ENCODE measurements at places on chromosomes 3 and 15.

GRCh38 chr15:81223346-81223971, 26.8 kb downstream of the IL16 start:
- no peak for DNase-seq

DNA sequence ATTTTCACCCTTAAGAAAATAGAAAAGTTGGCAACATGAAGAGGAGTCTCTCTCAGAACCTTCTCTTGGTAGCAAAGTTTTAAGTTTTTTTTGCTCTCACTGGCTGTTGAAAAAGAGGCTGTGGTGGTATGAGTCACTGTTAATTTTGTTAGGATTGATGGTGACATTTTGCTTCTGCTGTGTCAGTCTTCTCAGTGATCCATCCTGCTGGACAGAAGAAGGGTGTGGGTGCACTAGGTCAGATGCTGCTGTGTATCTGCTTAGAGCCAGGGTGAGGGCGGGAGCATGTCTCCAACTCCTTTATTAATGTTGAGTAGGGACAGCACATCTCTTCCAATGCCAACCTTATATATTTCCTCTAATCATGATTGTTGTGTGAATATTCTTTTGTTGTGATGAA, 369.5 kb downstream of the FEZF2 start:
- no peak for DNase-seq

GRCh38 chr15:36658898-36659639, 79.6 kb downstream of the CDIN1 start:
- DNase-seq, result no peak

- no peak for DNase-seq
Observed at GRCh38 chr3:39234651-39235050, 42.3 kb upstream of the XIRP1 start.

GRCh38 chr15:70141376-70142071, 43.8 kb upstream of the TLE3 start:
- no peak for DNase-seq

- peak; percentile 40 for DNase-seq
Observed at GRCh38 chr3:50274371-50275104, 4.3 kb upstream of the LSMEM2 start.

- no peak for DNase-seq
Observed at GRCh38 chr15:74613089-74613952, 2.3 kb upstream of the CLK3 start.

DNA sequence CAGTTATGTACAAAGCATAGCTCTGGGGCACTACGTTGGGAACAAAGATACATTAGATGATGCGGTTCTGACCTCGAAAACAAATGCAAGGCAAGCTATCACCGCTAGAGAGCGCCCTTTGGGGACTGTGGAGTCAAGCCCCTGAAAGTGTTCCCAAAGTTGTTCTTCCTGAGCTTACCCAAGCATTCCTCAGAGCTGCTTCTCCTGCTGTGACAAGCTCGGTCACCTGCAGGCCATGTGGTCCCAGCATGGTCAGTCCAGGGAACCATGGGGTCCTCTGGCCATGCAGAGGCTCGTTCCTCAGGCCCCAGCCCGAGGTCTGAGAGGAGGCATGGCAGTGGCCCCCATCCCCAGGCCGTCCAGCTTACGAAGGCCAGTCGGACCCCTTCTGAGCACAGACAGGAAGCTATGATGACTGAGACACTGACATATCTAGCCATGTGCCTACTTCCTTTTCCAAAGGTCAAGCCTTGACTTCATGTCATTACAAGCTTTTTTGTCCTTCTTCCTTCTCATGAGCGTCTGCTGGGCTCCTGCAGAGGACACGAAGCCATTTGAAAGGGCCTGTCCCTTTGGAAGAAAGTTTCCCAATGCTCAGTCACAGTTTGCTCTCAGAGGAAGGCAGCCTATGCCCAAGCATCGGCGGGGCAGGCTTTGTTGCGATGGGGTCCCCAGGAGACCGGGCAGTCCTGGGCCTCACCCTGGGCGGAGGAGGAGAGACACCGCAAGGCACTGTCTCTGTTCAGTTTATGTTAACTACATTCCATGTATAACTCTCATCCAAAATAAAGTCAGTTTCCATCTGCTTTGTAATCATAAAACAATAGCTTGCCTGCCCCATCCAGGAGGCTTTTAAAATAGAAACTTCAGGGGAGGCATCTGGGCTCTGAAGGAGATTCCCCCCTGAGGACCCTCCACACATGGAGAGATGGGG, 79.3 kb downstream of the ATP10A start:
- DNase-seq, result peak; percentile 86

- no peak for DNase-seq
Observed at GRCh38 chr3:193620650-193621049, 27.6 kb downstream of the OPA1 start.

GRCh38 chr3:195221876-195222617, 48.9 kb downstream of the XXYLT1 start:
- no peak for DNase-seq

GRCh38 chr3:20302766-20303165, 116.8 kb upstream of the SGO1 start:
- no peak for DNase-seq

DNA sequence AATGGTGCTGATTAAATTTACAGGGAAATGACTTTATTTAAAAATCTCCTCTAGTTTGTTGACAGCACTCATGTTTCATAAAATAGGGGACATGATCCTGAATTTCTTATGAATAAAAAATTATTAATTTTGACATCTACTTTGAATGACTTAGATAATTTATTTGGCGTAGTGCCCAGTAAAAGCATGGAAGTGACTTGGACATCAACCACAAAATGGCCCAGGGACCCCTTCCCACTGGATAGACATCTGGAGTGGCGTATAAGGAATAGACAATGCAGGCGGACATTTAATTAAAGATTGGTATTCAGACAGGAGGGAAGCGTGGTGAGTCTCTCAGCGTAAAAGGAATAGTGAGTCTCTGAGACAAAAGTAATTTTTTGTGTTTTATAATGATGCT, 79.8 kb downstream of the ADAMTSL3 start:
- DNase-seq, result no peak

DNA sequence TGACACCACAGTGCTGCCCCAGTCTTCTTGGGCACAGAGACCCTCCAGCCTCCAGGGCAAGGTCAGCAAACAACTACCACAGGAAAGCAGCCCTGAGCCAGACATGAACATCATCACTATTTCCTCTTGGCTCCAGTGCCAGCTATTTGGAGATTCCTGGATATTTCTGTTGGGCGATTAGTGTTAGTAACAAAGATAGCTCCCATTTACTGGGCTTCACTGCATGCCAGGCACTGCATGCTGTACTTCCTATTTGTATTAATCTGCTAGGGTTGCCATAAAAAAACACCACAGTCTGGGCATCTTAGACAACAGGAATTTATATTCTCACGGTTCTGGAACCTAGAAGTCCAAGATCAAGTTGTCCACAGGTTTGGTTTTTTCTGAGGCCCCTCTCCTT, 255.1 kb upstream of the STT3B start:
- no peak for DNase-seq

- DNase-seq, result no peak
Observed at GRCh38 chr3:53721187-53722119, 124.8 kb downstream of the CHDH start.

DNA sequence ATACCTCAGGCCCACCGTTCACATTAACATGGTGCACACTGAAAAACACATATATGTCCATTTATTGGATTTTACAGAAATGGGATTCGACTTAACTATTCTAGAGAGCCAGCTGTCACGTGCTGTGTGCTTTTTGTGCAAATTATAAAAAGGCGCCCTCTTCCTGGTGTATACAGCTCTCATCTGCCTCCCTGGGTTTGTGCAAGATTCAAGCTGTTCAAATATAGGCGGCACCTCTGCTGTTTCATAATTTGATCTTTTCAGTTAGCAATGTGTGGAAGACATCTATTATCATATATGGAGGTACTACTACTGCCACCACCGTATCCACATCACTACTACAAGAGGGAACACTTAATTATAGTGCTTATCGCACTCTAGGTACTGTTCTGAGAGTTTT, 187.6 kb downstream of the EBLN2 start:
- no peak for DNase-seq

GRCh38 chr3:23129817-23130216, 73.3 kb upstream of the UBE2E2 start:
- no peak for DNase-seq

GRCh38 chr15:90413411-90414379, 25.7 kb downstream of the IQGAP1 start:
- DNase-seq, result no peak

DNA sequence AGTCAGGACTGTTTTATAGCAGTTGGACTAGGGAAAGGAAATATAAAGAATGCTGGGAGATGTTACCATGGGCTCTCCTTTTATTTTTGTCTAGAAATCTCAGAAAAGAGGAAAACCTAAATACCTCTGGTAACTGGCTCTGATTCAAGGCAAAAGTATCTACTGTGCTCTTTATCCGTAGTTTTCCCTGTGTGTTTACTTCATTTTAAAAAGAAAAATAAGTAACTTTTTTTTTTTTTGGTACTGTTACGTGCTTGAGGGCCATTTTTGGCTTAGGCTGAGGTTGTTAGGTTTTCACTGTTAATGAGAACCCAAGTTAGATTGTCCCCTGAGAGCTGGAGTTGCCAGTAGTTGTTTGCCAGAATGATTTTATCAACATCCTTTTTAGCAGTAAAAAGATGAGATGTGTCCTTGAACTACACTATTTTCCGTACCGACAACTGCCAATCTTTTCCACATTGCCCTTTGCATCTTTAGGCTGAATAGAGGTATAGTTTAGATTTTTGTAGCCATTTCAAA, 35.8 kb downstream of the IQGAP1 start:
- no peak for DNase-seq

GRCh38 chr15:101372149-101372577, 77.1 kb upstream of the SNRPA1 start:
- no peak for DNase-seq

GRCh38 chr15:22963641-22964040, 16.5 kb downstream of the CYFIP1 start:
- DNase-seq, result no peak

- DNase-seq, result no peak
Observed at GRCh38 chr3:112090887-112091586, 4.8 kb downstream of the C3orf52 start.

DNA sequence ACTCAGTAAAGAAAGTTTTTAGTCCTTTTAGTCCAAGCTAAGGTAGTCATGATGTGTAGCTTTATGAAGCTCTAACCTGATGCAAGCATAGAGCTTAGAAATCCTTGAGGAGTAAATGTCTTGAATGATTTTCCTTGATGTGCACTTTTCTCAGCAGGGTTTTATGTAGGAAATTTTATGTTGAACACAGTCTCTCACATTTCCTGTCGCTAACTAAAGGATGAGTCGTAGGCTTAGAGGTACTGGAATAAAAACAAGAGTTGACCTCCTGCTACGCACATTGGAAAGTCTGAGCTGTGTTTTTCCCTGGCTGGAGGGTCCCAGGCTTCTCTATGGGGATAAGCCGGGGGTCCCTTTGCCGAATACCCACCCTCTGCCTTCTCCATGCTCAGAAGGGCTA, 34.7 kb upstream of the ZPLD1 start:
- DNase-seq, result no peak

DNA sequence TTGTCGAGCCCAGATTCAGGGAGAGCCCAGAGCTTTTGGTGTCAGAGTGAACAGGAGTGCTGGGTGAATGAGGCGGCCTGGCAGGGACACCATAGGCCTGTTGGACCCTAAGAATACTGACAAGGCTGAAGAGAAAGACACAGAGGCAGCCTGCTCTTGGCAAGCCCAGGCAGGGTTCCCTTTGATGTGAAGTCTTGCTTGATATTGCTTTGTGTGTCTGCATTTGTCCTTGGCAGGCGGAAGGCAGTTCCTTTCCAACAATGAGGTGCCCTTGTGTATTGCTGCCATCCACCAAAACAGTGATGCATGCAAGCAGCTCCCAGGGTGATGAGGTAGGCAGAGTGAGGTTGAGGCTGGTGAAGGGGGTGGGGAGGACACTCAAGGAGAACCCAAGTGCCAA, 152.7 kb upstream of the TSC22D2 start:
- DNase-seq, result no peak

- DNase-seq, result no peak
Observed at GRCh38 chr15:57528940-57529565, 62.7 kb upstream of the MYZAP start.

- no peak for DNase-seq
Observed at GRCh38 chr3:84891851-84892250, 66.9 kb upstream of the CADM2 start.

DNA sequence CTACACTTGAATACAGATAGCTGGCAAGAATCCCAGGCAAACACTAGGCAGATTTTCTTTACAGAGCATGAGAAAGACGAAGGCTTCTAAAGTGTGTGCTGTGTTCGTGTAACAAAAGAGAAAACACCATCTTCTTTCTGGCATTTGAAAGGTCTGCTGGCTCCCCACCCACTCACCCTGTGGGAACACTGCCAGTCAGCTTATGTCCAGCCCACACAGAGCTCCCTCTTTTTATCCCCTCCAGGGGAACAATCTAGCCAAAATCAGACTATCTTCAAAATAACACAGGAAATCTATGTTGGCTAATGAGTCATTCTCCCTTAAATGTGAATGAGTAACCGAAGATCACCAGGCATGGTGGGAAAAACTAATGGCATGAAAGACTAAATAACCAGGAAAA, 45.6 kb upstream of the PAQR5 start:
- DNase-seq, result no peak

DNA sequence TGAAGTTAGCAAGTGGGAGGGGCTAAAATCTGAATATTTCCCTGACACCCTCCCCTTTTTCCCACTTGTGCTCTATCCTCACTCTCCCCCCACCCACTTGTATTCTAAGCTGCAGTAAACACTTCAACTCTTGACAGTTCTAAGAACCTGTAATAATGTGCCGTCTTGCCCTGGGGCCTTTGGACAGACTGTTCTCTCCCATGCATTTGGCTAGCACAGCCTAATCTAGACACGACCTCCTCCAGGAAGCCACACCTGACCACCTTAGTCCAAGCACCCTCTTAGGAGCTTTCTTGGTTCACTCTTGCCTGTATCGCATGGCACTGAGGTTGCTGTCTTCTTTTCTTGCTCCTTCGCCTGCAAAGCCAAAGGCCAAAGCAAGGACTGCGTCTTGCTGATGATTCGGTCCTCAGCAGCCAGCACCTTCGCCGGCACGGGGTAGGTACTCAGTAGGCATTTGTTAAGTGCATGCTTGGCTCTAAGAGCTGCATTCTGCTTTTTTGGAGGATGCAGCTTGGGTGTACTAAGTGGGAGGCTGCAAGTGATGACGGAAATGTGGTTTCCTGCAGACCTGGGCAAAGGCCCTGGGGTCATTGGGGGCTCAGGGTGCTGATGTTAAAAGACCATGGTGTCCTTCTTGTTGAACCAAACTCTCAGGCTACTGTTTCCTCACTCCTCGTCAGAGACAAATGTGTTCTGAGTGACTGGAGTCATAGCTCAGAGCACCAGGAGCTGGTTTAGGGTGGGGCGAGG, 2.0 kb upstream of the ZNF710 start:
- no peak for DNase-seq

- no peak for DNase-seq
Observed at GRCh38 chr3:126941721-126942270, 41.1 kb upstream of the PLXNA1 start.

GRCh38 chr3:159163656-159164055, 361.8 kb downstream of the MFSD1 start:
- DNase-seq, result no peak

GRCh38 chr3:184149123-184149522, 6.1 kb upstream of the DVL3 start:
- DNase-seq, result no peak

GRCh38 chr3:123084192-123084591, 17.4 kb downstream of the PDIA5 start:
- DNase-seq, result no peak
